ENCODE measurements at places on chromosomes 3 and 15. TPM values are rescaled to one million over a fixed set of nuclear protein-coding genes. Genes with fewer than 3 reads are reported as not detected.

Gene PLSCR5
- not detected for total RNA-seq

Gene RLBP1
- not detected for total RNA-seq

Gene GOLGA8R
- total RNA-seq: 15.6 TPM

- DNase-seq: no peak
These were observed 22.9 kb downstream of the EPHB3 start for GRCh38 chr3:184584464-184584891.

GRCh38 chr3:6097021-6097420 lies 763.9 kb upstream of the GRM7 start:
- no peak for DNase-seq

DNA sequence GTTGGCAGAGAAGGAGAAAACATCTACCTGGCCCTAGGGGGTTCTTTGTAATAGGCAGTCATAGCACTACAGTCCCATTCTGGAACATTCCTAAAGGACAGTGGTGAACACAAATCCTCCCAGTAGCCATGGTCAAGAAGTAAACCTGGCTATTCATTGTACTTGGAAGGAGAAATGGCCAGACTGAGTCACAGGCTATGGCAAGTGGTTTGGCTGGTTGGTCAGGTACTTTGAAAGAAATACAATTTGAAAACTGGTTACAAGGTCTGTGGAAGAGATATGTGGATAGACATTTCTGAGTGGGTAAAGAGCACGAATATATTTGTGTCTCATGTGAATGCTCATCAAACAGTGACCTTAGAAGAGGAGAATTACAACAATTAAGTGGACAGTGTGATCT lies 33.0 kb upstream of the FAN1 start:
- DNase-seq: no peak

GRCh38 chr15:90184119-90184785 lies 16.9 kb upstream of the SEMA4B start:
- DNase-seq: peak; percentile 83

DNA sequence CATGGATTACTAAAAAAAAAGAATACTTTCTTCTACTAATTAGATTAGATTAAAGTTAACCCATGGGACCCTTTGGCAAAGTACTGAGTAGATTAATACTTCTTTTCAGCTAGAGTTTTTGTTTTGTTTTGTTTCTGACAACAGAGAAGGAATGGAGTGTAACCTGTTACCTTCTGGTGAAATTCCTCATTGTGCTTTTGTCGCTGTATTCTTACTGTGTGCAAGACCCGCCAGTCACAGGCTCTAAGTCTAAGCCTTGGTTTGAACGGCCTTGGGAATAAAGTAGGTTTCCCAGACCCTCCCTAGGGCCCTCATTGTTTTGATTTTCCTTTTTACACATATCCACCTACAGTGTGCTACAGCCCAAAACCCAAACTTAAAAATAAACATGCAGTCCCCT lies 171.1 kb upstream of the IL12A start:
- no peak for DNase-seq
